ENCODE measurements at places on chromosomes 2 and 18.

DNA sequence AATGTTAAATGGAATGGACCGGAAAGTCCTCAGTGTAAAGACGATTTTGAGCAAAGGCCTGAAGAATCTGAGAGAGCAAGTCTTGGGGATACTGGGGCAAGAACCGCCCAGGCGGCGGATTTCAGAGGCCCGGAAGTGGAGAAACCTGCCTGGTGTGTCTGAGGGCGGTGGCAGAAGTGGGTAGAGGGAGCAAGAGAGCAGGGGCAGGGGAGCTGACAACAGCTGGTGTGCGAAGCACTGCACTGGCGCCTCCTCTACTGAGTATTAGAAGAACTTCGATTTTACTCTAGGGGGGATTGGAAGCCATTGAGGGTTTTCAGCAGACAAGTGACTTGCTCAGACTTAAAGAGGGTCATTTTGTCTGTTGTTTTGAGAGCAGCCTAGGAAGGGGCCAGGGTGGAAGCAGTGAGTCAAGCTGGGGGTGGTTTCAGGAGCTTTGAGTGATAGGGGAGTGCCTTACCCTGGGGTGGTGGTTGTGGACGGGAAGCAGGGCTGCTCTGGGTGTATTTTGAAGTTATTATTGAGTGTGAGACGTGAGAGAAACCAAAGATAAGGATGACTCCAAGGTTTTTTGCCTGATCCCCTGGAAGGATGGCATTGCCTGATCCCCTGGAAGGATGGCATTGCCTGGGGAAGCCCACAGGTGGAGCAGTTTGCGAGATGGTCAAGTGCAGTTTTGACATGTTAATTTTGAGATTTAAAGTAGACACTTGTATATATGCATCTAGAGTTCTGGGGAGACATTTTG, 52.5 kb downstream of the ZNF236 start:
- DNase-seq: peak; percentile 11

GRCh38 chr2:169716238-169716886, 17.3 kb upstream of the KLHL23 start:
- peak; percentile 76 for DNase-seq

DNA sequence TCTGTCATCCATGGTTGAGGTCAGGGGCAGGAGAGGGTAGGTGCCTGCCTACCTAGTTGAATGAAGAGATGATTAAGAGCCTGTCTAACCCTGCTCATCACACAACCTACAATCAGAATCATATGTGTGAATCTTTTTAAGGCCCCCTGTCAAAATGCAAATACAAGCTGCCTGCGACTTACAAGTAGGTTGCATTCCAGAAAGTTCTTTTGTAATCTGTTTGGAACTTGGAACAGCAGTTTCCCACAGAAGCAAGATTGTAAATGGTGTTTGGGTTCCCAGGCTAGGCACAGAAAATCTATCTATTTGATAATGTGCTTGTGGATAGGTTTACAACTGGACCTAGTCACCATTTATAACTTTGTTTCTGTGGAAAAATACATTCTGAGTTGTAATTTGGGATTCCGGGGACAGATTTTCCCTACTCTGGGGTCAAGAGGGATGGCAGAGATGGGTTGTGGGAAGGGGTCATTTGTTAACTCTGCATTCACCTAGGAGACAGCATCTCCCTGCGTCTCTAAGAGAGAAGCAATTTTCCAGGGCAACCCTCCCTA, 4.4 kb downstream of the LIPG start:
- no peak for DNase-seq

GRCh38 chr2:122478771-122479170, 723.3 kb downstream of the TSN start:
- DNase-seq: no peak

DNA sequence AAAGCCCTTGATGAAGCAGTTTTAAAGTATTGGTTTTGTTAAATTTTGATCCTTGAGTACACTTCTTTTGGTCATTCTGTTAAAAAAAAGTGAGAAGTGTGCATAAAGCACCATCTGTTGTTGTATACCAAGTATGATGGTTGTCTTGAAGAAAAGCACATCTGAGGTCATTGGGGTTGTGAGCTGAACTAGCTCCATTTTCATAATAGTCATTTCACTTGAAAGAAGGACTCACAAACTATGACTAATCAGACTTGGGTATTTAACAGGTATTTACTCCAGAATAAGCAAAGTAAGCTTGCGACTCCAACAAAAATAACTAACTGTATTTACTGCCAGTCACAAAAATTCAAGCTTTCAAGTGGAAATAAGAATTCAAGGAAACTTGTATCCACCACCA, 35.1 kb downstream of the CHN1 start:
- no peak for DNase-seq

- DNase-seq: no peak
Measured at GRCh38 chr2:141329964-141330363, 800.9 kb downstream of the LRP1B start.

GRCh38 chr2:230975927-230976326, 20.0 kb upstream of the SPATA3 start:
- no peak for DNase-seq

GRCh38 chr2:127479866-127480743, 46.2 kb downstream of the IWS1 start:
- DNase-seq: no peak

DNA sequence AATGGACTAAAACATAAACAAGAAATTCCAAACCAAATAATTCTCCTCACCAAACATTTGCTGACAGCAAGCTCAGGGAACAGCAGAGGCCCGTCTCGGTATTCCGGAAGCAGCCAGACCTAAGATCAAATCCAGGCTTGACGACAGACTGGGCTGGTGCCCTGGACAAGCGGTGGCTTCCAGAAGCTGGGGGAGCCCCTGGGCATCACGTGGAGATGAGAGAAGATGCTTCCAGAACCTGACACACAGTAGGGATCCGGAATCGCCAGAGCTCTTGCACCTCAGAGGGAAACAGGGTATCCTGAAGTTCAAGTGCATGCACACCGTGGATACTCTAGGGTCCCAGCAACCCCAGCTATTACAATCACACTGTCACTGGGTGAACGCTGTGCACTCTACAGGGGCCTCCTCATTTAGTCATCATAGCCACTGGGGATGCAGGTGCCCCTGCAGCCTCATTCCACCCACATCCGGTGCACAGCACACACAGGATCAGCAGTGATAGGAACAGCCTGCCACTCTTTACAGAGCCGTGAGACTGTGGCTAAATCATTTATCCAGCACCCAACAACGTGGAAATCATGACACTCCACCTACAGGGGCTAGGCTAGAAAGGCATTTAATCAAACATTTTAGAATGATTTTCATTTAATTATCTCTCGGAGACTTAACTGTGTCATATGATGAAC, 102.6 kb downstream of the HDAC4 start:
- peak; percentile 51 for DNase-seq

GRCh38 chr2:80592106-80592505, 287.6 kb upstream of the LRRTM1 start:
- no peak for DNase-seq

DNA sequence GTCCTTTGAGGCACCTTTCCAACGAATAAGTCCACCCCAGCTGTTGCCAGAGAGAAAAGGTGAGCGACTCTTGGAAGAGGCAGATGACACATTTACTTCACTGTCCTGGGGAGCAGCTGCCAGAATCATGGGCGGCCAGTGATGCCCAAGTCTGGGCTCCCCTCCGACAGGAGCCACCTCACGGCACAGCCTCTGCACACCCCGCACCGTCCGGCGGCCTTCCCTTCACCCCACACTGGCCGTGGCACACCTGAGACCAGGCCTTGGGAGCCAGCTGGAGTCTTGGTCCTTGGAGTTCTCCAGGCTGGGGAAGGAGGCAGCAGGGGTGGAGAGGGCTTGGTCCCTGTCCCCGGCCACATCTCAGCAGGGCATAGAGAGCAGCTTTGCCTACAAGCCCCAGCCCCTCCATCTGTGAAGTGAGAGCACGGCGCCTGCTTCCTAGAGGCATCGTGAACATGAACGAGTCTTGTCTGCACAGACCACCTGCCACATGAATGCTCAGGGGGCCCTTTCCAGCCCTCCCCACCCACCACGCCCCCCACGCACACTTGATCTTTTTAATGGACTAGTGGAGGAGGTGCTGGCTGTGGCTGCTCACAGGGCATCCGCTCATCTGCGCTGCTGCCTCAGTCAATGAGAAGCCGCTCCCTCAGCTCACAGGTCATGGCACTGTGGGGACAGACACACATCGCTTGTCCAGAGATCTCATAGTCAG, 400.2 kb upstream of the MYT1L start:
- no peak for DNase-seq

DNA sequence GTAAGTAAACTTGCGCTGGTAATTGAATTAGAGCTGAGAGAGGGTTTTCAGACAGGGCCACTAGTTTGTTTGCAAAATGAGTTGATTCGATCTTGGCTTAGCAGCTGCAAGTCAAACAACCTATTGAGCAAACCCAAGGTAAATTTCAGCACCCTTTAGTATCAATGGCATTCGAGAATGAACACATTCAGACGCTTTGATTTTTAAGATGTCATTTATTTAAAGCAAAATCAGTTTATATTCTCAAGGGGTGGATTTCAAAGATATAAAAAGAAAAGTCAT, 44.2 kb downstream of the TGIF1 start:
- DNase-seq: no peak

DNA sequence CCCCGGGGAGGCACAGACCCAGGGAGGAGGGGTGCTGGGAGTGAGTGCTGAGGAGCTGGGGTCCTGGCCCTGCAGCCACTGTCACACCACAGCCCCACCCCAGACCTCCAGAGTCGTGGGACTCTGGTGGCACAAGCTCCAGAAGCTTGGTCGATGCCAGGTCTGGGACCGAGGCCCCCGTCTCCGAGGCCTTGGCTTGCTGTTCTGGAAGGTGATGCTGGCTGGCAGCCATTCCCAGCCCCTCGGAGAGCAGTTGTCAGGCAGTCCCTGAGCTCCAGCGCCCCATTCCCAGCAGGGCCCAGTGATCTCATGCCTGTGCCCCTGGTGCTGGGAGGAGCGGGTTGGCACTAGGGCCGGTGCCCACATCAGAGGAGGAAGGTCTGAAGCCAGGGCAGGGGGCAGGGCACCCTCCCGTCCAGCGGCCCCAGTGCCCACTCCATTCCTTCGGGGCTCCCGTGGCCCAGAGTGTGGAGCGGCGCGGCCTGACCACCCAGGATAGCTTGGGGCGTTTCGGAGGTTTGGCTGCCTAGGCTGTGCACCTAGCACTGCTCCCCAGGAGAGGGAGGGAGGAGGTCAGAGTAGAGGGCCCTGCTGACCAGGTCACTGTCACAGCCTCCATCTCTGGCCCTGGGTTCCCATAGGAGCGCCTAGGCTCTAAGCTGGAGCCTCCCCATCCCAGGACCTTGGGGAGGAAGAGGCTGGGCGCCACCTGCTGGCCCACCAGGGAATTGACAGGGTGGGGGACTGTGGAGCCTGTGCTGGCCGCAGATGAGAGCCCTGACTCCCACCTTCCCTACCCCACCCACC, 16.8 kb upstream of the ALPI start:
- no peak for DNase-seq

DNA sequence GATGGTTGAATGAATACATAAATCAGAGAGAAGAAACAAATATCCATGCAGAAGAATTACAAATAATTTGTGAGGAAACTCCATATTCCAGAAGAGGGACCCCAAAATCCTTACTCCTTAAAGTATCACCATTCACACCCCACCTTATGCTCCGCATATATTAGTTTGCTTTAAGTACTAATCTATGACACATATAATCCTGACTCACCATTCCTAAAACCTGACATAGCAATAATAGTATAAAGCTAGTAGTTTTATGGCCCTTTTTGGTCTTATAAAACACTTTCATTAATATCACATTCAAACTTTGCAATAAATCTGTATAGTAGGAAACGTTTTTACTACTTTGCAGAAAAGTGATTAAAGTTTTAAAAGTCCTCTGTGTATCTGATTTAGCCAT, 719.0 kb upstream of the SLC39A10 start:
- DNase-seq: no peak

- DNase-seq: no peak
Measured at GRCh38 chr2:2788076-2788475, 457.0 kb upstream of the MYT1L start.

GRCh38 chr2:200603972-200604371, 18.2 kb downstream of the AOX1 start:
- DNase-seq: no peak

DNA sequence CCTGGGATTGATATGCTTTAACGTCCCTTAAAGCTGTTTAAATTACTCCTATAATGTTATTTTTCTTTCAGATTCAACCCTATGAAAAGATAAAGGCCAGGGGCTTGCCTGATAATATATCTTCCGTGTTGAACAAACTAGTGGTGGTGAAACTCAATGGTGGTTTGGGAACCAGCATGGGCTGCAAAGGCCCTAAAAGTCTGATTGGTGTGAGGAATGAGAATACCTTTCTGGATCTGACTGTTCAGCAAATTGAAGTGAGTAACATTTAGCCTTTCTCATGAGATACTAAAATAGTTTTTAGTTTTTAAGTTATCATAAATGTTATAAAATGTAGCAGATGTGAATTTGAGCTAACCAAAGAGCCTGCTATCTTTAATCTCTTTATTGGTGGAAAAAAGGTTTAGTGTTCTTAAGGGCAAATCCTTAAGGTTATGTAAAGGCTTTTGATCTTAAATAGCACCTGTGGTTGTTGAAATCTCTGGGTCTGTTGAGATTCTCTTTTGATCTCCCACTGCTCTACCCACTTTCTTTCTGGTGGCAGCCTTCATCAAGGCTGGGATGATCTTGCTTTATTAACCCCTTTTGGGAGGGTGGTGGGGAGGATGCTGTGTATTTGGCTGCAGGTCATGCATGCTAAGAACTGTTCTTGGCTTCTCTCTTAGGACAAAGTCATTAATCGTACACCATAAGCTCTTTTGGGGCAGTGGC, 40.9 kb downstream of the UGP2 start:
- no peak for DNase-seq

DNA sequence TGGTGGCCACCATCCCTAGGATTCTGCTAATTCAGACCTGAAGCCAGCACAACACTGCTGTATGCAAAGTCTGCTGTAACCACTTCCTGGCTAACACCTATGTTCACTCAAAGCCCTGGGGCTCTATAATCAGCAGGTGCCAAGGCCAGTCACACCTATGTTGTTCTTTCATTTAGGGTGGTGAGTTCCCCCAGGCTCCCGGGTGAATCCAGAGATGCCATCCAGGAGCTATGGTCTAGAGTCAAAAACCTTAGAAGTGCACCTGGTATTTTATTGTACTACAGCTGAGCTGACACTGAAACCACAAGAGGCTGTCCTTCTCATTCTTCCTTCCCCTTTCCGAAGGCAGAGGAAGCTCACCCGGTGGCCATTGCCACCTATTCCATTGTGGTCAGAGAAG, 46.2 kb upstream of the CCDC141 start:
- no peak for DNase-seq

DNA sequence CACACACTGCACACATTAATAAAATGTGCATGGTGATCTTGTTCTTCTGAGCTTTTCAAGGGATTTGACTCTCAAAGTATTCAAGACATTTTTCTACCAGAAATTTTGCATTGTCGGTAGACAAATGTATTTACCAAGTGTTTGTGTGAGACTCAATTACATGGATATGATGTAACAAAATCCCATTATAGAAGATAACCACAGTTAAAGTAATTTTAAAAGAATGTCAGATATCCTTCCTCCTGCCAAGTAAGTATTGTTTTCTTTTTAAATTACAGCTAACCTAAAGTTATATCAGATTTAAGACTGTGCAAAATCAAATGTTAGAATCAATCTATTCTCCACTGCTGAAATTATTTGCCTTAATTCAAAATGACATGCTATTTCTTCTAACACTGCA, 1344.5 kb upstream of the CHAC2 start:
- no peak for DNase-seq

- peak; percentile 59 for DNase-seq
Measured at GRCh38 chr2:24972315-24972961, 683 bp upstream of the DNAJC27 start.

All from hematopoietic multipotent progenitor cell treated with erythropoietin and hydrocortisone succinate and interleukin-3 and kit ligand, for 8 days (in vitro differentiated cells).